ENCODE measurements at places on chromosomes 3 and 15.
A peak's percentile ranks its signal among the peaks of the same experiment; 100 is the strongest.

GRCh38 chr3:42572278-42572677 lies 9.5 kb downstream of the SEC22C start:
- no peak for DNase-seq

GRCh38 chr3:171110715-171111114 lies 84.2 kb upstream of the SLC2A2 start:
- DNase-seq, result no peak

DNA sequence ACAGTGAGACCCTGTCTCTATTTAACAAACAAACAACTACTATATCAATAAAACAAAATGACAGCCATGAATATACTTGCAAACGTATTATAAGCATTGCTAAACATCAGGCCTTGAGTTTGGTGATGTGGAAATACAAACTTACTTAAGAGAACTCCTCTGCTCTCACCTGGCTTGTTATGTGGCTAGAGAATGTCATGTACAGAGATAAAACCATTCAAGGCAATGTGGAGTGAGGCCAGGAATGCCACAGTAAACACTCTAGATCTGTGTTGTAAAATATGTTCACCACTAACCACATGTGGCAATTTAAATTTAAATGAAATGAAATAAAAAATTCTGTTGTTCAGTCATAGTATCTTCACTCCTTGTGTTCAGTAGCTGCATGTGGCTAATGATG lies 22.7 kb upstream of the RARB start:
- DNase-seq, result no peak

GRCh38 chr15:67079361-67079760 lies 14.0 kb downstream of the SMAD3 start:
- DNase-seq, result no peak

DNA sequence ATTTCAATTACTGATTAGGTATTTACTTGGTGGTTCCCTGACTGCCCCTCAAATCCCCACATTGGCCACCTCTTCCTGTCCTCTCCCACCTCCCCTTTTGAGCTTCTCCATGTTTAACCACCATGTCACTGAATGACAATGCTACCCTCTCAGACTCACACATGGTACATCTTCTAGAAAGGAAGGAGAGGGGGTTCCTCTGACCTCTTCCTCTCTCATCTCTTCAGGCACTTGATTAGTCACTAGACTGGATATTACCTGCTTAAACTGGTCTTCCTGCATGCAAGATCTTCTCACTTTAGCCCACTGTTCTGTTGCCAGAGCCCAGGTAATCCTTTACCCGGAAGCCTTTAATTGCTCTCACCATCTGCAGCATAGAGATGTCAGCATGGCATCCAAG lies 64.9 kb downstream of the DIPK2A start:
- no peak for DNase-seq

- DNase-seq, result no peak
These were observed 651 bp downstream of the PLSCR2 start for GRCh38 chr3:146468671-146469149.

GRCh38 chr15:60525341-60526039 lies 46.5 kb upstream of the ICE2 start:
- no peak for DNase-seq

DNA sequence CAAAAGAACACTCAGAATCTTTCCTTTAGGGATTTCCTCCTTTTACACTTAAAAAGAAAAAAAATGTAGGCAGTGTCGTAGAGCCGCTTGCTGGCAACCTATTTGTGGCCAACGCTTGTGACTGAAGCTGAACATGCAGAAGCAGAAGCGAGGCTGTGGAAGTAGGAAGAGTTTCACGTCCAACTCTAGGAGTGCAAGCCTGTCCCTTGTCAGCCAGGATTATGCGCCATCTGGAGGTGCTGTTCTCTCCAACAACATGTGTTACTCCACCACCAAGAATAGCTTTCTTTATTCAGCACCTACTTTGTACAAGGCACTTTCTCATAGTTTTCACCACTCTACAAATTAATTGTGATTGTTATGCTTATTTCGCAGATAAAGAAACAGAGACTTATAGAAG lies 223.2 kb upstream of the LMCD1 start:
- DNase-seq, result no peak

- no peak for DNase-seq
These were observed 353.6 kb upstream of the ZNF717 start for GRCh38 chr3:76138921-76139320.

DNA sequence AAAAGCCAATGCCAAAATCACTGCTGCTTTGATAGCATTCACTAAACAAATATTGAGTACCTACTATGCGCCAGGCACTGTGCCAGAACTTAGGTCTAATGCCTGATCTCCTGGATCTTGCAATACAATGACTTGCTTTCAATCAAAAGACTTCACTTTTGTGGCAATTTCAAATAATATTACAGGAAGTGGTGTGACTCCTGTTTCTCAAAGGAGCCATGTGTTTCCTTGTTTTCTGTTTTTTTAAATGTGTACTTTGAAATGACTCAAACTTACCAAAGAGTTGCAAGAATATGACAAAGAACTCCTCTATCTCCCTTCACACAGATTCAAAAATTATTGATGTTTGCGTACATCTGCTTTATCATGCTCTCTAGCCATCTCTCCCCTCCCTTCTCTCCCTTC lies 18.3 kb downstream of the OSBPL10 start:
- DNase-seq, result no peak

DNA sequence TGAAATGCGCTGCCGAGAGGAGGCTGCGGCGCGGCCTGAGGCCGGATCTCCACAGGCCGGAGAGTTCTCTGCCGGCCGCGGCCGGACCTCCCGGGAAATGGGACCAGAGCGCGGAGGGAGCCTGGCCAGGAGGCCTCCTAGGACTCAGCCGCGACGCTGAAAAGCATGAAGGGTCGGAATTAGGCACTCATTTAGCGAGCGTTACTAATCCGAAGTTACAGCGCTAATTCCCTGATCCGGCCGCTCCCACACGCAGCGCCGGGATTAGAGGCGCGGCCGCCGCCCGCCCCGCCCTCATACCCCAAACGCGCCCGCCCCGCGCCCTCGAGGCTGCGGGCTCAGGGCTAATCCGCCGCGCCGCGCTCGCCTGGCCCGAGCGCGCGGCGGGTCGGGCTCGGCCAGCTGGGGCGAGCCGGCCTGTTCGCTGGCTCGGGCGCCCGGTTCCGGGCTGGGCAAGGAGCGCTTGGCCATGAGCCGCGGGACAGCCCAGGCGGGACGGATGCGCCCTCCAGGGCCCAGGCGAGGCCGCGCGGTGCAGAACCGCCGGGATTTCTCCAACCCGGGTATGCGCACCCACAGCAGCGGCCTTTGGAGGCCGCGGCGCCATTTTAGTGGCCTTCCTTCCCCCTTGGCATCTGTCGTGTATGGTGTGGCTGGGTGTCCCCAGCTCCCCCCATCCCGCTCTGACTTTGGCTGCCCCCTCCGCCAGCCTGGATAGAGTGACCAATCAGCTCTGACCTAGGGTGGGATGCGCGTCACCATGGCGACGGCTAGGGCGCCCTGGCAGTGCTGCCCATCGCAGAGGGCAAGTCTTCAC lies 36.8 kb upstream of the POLG start:
- no peak for DNase-seq

DNA sequence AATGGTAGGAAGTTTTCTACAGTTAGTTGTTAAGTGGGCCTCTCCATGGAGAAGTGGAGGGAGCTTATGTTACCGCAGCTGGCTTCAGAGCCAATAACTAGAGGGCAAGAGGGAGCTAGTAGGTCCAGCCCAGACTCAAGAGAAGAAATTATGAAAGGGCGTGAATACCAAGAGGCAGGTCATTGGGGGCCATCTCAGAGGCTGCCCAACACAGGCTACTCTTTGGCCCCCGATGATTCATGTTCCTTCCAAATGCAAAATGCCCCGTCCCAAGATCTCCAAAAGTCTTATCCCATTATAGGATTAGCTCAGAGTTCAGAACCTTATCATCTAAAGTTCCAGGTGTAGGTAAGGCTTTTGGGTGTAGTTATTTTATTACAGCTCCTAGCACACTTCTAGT lies 94.5 kb downstream of the FNDC3B start:
- DNase-seq, result no peak

DNA sequence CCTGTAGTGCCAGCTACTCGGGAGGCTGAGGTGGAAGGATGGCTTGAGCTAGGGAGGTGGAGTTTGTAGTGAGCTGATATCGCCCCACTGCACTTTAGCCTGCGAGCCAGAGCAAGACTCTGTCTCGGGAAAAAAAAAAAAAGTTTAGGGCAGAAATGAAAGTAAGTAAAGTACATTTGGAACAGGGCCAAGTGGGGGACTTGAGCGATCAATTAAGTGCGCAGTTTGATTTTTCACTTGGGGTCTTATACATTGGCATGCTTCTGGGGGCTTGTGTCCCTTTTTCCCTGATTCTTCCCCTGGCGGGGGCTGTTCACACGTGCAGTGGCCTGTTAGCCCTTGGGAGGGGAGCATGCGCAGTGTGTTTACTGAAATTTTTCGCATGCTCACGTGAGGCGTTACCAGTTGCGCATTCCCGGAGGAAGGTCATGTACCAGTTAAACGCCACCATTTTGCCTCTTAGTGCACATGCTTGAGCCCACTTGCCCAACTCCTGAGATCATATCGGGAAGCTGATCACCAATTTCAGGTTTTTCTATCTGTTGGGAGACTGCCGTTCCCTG lies 42.0 kb downstream of the GALNT15 start:
- no peak for DNase-seq

DNA sequence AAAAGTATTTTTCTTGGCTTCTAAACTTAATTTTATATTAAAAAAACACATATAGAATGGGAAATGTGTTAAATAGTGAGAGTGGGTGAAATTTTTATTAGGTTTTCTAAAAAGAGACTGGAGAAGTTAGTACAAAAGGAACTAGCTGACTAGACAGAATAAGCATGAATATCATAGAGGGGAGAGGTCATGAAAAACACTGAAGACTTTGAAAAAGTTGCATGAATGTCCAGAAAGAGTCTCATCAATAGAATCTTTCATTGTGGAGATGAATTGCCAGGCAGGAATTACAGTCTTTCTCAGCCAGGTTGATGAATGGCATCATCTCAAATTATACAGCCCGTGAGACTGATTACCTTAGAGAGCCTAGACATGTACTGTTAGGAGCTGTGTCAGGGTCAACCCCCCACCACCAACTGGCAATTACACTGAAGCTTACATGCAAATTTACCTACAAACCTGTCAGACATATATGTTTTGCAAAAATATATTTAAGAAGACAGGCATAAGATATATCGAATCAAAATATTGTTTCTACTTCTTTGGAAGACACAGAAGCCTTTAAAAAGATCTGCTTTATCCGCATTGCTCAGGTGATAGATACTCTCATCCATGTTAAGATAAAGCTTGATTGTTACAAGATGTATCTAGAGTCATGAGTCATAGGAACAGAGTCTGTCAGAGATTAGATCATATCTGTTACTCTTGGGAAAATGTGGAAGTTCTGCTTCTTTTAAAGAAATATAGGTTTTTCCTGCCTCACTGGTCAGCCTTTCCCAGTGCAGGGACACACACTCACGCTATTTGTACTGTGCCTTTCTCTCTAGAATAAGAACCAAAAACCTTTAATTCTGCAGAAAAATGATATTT lies 34.8 kb upstream of the PFN2 start:
- no peak for DNase-seq

GRCh38 chr3:77324105-77324504 lies 284.2 kb downstream of the ROBO2 start:
- DNase-seq, result no peak

- DNase-seq, result peak; percentile 59
These were observed 127.5 kb downstream of the BDH1 start for GRCh38 chr3:197428117-197428801.

Measured in stimulated activated CD4-positive, alpha-beta T cell treated with anti-CD3 and anti-CD28 coated beads, Interleukin-4, amount 100 ng/mL, for 24 hours (primary cell).